ENCODE measurements at places on chromosomes 11 and 22.
A peak's percentile ranks its signal among the peaks of the same experiment; 100 is the strongest.

- no peak for DNase-seq
Observed at GRCh38 chr11:59724066-59724465, 10.4 kb upstream of the OR10V1 start.

DNA sequence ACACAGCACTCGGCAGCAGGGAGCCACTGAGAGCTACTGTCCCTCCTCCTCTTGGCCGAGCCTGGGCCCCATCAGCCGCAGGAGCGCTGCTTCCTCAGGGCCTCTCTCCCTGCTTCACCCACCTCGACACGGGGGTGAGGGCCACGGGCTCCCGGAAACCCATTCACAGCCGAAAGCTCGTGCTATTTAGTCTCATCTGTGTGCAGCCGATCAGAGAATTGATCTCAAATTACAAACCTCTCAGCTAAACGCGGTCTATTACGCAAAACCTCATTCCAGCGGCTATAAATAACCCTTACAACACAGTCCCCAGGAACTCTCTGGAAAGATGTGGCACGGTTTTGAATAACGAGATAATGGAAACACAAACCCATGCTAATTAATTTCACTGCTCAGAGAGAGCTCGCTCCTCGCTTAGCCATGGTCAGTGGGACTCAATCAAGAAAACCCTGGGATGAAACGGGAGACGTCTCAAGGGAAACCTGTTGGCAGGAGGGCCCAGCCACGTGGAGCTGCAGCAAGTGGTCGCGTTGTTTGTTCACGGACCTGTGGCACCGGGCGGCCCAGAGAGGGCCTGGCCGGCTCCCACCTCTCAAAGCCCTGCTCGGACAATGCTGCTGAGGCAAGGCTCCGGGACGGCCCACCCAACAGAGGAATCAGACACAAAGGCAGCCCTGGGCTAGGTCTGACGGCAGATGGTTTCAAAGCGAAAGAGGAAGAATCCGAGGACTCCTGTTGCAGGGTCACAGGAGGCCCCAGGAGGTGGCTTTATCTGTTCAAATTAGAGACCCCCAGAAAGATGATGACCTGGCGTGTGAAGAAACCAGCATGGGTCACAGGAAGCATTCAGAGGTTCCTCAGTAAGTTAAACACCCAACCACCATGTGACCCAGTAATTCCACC, 210.5 kb downstream of the CTTN start:
- no peak for DNase-seq

DNA sequence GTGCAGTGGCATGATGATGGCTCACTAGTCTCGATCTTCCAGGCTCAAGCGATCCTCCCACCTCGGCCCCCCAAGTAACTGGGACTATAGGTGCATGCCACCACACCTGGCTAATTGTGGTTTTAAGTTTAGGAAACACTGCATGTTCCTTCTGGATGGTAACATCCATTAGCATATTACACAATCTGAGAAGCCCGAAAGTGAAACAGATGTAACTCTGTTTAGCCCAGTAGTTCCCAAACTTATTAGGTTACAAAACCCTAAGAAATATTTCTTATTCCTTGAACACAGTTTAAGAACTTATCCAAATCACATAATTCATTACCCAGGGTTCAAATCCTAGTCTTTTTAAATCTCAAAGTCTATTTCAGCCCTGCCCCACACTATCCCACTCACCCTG, 28.3 kb downstream of the POLDIP3 start:
- no peak for DNase-seq

GRCh38 chr11:116257883-116258282, 514.9 kb downstream of the BUD13 start:
- DNase-seq: no peak

GRCh38 chr22:33807470-33807869, 112.8 kb downstream of the LARGE1 start:
- no peak for DNase-seq

DNA sequence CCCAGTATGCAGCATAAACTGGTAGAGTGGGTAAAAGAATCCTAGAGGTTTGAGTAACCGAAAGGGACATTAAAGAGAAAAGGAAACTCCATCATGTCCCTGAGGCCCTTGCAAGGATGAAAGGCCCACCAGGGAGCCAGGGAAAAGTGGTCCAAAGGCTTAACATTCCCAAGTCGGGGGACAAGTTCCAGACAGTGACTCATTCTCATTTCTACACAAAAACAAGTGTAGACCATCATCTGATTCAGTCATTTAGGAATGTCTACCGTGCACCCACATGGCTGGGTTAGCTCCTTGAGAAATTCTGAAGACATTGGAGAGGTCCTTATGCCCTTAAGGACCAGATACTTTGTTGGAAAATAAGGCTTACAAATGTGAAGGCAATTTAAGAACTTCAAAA, 4.8 kb upstream of the NOX4 start:
- no peak for DNase-seq

- DNase-seq: no peak
Observed at GRCh38 chr11:125924384-125925007, 20.2 kb downstream of the DDX25 start.

DNA sequence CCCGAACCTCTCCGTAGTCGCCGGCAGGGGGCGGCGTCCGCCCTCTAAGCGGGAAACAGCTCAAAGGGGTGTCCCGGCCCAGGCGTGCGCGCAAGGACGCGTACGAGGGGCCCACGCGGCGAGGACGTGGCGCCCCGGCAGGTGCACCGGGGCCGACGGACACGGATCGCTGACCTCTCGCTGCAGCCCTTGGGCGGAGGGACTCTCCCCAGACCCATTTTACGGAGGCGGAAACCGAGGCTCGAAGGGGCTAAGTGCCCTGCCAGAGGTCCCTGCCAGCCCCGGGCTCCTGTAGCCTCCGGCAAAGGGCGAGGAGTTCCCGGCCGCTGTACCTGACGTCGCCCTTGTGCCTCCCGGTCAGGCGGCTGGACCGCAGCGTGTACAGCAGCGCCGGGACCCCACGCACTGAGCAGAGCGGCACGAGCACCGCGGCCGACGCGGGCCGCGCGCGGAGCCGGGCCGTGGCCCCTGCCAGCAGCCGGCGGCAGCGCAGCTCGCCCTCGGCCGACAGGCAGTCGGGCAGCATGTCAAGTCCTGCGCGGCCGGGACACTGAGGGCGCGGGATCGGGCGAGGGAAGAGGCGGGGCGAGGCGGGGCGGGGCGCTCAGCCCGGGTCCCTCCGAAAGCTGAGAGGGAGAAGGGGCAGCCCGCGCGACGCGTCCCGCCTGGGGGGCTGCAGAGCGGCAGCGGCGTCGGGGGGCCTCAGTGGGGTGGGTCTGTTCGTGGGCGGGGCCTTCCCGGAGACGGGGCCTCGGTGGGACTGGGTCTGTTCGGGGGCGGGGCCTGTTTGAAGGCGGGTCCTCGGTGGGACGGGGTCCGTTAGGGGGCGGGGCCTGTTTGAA, at the start of gene NUDT8:
Gene NUDT8 (minus strand): TSS at position 552 of the 842 bp plus-strand sequence. CDS start 26 bp downstream, at position 526.
- DNase-seq: peak; percentile 81

DNA sequence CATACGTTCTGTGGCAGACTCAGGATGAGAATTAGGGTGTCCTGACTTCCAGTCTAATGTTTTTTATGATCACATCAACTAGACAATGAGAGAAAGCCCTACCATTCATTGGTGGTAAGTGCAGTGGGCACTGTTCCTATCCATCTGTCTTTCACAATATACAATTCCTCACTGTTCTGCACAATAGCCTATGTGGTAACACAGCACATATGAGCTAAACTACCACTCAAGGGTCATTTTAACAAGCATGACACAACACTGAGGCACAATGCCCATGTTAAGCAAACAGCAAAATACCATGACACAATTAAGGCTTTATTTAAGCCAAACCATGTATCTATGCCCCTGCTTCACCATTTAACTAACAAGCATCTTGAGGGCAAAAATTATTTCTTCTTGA, 52.3 kb downstream of the SIK3 start:
- DNase-seq: no peak

GRCh38 chr11:76783896-76784813, 999 bp downstream of the TSKU start:
- no peak for DNase-seq

GRCh38 chr11:73958521-73959141, 7.8 kb downstream of the DNAJB13 start:
- no peak for DNase-seq

- no peak for DNase-seq
Observed at GRCh38 chr22:17897426-17897825, 123.2 kb upstream of the BID start.

GRCh38 chr22:29255064-29255621, 12.6 kb downstream of the RHBDD3 start:
- DNase-seq: no peak

GRCh38 chr11:12771875-12772274, 97.7 kb downstream of the TEAD1 start:
- no peak for DNase-seq

DNA sequence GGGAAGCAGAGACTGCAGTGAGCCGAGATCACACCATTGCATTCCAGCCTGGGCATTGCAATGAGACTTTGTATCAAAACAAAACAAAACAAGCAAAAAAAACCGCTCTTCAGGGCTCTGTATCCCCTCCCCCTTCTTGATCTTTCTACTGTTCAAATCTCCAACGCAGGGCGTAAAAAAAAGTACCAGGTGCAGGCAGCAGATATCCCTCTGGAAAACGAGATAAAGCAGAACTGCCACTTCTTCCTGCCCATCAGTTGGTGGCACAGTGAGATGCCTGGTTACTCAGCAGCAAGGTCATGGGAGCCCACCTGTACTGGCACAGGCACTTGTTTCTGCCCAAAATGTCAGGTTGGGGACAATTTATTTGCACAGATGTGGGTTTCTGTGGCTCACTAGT, 11.2 kb downstream of the CCS start:
- no peak for DNase-seq

DNA sequence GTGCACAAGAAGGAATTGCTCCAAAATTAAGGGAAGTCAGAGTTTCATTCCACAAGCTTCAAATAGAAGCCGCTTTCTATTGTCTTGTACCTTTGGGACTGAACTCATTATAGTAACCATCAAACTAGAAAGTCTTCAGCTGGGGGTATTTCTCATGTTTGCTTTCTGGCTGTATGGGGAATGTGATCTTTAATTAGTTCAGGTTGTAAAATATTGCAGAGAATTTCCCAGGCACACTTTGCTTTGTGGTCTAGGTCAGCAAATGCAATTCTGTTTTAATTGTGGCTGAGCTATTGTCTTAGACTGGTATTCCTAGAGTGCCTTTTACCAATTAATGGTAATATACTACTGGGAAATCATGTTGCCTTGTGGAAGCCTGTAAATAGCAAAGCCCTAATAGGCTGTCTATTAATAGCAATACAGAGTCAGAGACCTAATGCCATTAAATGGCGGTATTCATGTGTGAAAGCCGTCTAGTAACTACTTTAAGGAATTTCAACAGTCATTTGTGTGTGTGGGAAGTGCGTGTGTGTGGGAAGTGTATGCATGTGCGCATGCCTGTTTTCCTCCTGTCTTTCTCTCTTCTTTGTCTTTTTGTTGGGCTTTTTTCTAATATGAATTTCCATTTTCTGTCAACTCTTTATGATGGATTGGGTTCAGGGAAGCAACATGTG, 276.6 kb downstream of the FAT3 start:
- DNase-seq: no peak

GRCh38 chr22:28907311-28908008, 24.1 kb downstream of the ZNRF3 start:
- DNase-seq: peak; percentile 72

DNA sequence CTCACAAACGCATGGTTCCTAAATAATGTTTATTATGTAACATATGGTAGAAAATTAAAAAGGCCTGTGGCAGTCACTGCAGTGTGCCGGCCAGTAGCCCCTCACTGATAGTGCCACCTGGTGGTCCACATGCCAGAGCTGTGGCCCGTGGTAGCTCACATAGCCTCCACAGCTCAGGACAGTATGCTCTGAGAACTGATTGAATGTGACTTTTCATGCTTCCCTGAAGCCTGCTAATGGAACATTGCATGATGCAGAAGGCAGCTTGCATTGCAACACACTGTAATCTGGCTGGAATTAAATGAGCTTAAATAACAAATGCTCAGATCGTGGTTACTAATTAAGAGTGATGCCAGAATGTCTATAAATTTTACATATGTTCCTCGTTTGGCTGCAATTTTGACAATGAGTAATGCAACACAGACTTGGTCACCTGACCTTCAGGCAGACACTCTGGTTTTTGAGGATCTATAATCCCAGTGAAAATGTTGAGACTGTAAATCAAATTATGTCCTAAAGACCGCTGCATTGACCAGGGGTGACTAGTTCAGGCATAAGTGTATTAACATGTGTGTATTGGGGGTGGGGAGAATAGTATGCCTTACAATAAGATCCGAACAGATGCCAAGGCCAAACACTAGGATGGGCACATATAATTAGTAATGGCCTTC, 566.4 kb downstream of the METTL15 start:
- DNase-seq: no peak

GRCh38 chr11:65445604-65446445, 23.2 kb downstream of the NEAT1 start:
- DNase-seq: no peak

DNA sequence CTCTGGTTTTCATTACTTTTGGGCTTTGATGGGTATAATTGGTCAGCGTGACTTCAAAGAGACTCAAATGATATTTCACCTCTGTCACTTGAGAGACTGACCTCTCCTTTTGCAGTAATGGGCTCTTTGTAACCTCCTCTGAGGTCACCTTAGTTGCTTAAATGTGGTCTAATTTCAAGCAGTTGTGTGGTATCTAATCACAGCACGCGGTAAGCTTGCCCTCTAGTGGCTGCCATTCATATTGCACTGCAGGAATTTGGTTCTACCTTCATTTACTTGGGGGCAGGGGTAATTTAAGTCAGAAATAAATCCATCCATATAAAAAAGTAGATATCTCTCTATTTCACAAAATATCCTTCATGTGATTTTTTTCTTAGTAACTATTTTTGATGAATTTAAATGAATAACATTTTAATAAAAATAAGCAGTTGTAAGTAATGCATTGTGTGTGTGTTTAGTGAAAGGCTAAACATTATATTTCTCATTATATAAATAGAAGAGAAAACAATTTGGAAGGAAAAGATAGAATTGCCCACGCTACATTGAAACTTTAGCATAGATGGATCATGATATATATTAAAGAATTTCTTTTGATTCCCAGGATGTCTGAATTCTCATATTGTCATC, 55.0 kb upstream of the ANO3 start:
- DNase-seq: no peak

DNA sequence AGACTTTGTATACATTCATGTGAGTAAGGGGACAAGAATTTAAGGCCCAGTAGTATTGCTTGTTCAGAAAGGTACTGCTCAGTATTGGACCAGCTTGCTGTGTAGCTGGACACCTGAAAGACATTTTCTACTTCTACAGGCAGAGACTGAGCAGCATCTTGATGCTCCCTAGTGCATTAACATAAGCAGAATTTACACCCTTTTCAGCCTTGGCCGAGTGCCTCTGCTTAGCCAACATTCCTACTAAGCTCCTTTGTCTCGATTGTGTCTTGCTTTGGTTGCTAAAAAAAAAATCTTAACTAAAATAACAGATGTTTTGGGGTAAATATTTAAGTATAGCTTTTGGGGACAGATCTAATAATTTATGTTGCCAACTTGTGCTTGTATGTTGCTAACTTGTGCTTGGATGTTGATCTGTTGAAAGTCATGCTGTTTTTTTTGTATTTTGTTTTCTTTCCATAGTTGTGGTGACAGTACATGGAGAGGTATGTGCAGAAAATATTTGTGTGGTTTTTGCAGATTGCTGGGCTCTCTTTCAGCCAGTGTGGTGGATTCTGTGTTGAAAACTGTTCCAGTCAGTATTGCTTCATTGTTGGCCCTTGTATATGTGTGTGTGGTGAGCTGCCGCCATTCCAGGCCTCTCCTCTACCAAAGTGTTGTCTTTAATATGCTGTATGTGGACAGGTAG, 3.7 kb downstream of the PTS start:
- no peak for DNase-seq

- DNase-seq: no peak
Observed at GRCh38 chr11:6094186-6094585, 13.3 kb upstream of the OR56B4 start.

- no peak for DNase-seq
Observed at GRCh38 chr11:93717501-93717900, 23.8 kb downstream of the TAF1D start.
